ENCODE measurements at places on chromosomes 7 and 10.

- no peak for DNase-seq
- H3K27ac ChIP-seq: no peak overlapping the region
- no peak overlapping the region for H3K4me3 ChIP-seq
- peaks cover 27% of the 10 kb centered on the region for H3K36me3 ChIP-seq
Observed at GRCh38 chr10:72106154-72106849, 18.0 kb upstream of the SPOCK2 start.

GRCh38 chr10:132331601-132332432 is at the start of gene LRRC27:
Gene LRRC27 (plus strand): TSS chr10:132332193. CDS start chr10:132333525, 1,332 bp downstream.
- DNase-seq: peak; percentile 99
- H3K4me3 ChIP-seq: peak within 1 kb of the TSS; percentile 98
- no peaks in the 10 kb centered on the region for H3K27me3 ChIP-seq
- peak within 1 kb of the TSS; percentile 96 for H3K27ac ChIP-seq
- peaks cover 2% of the 10 kb centered on the region for H3K36me3 ChIP-seq

GRCh38 chr10:75532253-75532924 is 101.0 kb downstream of the LRMDA start:
- H3K36me3 ChIP-seq: no peaks in the 10 kb centered on the region
- peaks cover 23% of the 10 kb centered on the region for H3K4me1 ChIP-seq
- peaks cover 13% of the 10 kb centered on the region for H3K27me3 ChIP-seq
- no peak overlapping the region for H3K27ac ChIP-seq

GRCh38 chr7:101972627-101973026 is 155.2 kb downstream of the CUX1 start:
- H3K4me3 ChIP-seq: no peak overlapping the region
- no peaks in the 10 kb centered on the region for H3K27me3 ChIP-seq
- H3K27ac ChIP-seq: no peak overlapping the region
- DNase-seq: no peak

DNA sequence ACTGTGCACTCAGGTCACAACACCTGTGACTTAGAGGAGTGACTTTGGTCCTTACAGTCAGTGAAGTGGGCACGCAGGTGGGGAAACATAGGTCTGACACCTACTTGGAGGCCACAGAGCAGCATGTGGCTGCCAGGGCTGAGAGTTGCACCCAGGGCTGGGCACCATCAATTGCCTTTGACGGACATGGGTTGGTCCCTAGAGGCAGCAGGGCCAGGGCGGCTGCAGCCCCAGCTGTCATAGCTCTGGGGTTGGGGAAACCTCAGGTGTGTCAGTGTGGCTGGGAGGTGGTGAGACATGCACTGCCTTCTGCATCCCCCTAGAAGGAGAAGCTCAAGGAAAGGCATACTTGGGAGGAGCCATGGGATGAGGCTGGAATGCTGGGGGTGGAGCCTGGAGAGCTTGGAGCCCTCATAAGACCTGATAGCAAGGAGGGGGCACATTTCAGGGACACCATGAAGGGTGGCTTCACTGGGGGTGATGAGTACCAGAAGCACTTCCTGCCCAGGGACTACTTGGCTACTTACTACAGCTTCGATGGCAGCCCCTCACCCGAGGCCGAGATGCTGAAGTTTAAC is at the start of gene INMT:
TSS of gene INMT (plus strand) at position 440 of the 578 bp plus-strand sequence. CDS start at position 456, 16 bp downstream.
- H3K27ac ChIP-seq: peak within 1 kb of the TSS; percentile 78
- no peaks in the 10 kb centered on the region for H3K27me3 ChIP-seq
- peaks cover 7% of the 10 kb centered on the region for H3K36me3 ChIP-seq
- H3K4me1 ChIP-seq: peaks cover 63% of the 10 kb centered on the region
- H3K4me3 ChIP-seq: peak within 1 kb of the TSS; percentile 80
- no peak for DNase-seq

- no peak overlapping the region for H3K4me3 ChIP-seq
- no peaks in the 10 kb centered on the region for H3K4me1 ChIP-seq
- H3K27ac ChIP-seq: no peak overlapping the region
- peaks cover 53% of the 10 kb centered on the region for H3K27me3 ChIP-seq
- DNase-seq: no peak
- H3K36me3 ChIP-seq: no peaks in the 10 kb centered on the region
Observed at GRCh38 chr7:142790056-142790455, 19.3 kb downstream of the PRSS2 start.

DNA sequence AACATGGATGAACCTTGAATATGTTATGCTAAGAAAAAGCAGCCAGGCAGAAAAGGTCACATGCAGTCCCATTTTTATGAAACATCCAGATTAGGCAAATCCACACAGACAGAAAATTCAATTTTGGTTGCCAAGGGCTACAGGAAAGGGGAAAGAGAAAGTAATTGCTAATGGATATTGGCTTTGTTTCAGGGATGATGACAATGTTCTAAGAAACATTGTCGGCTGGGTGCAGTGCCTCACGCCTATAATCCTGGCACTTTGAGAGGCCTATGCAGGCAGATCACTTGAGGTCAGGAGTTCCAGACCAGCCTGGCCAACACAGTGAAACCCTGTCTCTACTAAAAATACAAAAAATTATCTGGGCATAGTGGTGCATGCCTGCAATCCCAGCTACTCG is 23.0 kb downstream of the ZNF33B start:
- no peaks in the 10 kb centered on the region for H3K27me3 ChIP-seq
- H3K36me3 ChIP-seq: peaks cover 18% of the 10 kb centered on the region

DNA sequence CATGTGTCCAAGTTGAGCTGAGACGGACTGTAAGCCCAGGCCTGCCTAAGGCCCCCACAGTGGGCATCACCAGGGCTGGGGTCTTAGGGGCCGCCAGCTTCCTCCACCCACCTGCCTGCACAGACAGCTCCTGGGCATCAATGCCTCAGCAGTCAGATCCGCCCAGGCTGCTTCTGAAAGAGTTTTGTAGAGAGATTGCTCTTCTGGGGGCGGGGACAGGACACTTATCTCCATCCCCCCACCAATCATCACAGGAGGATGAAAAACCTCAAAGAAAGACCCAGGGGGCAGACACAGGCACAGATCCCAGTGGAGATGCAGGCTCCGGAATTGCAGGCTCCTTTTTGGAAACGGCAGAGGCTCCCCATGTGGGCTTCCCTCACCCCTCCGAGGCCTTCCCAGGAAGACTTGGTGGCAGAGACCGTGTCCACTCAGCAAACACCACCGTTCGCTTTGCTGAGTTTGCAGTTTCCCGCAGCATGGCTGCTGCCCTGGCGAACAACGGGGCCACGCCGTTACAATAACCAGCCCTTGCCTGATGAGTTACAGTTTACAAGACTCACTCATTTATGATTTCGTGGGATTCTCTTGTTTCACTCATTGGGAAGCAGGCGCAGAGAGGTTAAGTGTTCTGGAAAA is 96.4 kb downstream of the MKI67 start:
- H3K4me3 ChIP-seq: no peak overlapping the region
- H3K27ac ChIP-seq: no peak overlapping the region
- no peaks in the 10 kb centered on the region for H3K36me3 ChIP-seq
- peaks cover 5% of the 10 kb centered on the region for H3K4me1 ChIP-seq

DNA sequence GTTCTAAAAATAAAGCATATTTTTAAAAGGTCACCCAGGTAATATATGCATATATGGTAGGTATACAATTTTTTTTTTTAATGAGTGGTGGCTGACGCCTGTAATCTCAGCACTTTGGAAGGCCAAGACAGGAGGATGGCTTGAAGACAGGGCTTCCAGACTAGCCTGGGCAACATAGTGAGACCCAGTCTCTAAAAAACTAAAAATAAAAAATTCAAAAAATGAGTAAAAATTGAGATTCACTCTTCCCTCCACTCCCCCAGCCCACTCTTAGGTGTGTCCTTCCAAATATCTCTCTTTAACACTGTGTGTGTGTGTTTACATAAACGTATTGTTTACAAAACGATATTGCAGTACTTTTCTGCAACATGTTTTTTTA is 929 bp upstream of the ANXA11 start:
- H3K27ac ChIP-seq: peak overlapping the region; percentile 79
- H3K36me3 ChIP-seq: no peaks in the 10 kb centered on the region
- H3K4me1 ChIP-seq: peaks cover 53% of the 10 kb centered on the region

DNA sequence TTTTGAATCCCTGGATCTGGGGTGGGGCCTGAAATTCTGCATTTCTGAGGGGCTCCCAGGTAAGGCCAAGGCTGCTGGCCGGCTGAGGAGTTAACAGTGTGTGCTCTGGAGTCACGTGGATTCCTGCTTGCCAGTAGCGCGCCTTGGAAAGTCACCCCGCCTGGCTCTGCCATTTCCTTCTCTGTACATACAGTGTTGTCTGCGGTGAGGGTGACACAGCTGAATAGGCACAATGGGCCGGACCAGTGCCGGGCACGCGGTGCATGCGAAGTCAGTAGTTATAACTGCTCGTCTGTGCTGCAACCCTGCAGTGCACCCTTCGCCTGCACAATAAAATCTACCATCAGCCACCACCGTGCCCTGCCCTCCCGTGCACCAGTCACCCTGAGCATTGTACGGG is 68.0 kb upstream of the EEPD1 start:
- DNase-seq: no peak
- no peak overlapping the region for H3K4me3 ChIP-seq
- H3K36me3 ChIP-seq: peaks cover 2% of the 10 kb centered on the region
- H3K27me3 ChIP-seq: no peaks in the 10 kb centered on the region
- no peak overlapping the region for H3K27ac ChIP-seq
